ENCODE measurements at places on chromosomes 1 and 21.

DNA sequence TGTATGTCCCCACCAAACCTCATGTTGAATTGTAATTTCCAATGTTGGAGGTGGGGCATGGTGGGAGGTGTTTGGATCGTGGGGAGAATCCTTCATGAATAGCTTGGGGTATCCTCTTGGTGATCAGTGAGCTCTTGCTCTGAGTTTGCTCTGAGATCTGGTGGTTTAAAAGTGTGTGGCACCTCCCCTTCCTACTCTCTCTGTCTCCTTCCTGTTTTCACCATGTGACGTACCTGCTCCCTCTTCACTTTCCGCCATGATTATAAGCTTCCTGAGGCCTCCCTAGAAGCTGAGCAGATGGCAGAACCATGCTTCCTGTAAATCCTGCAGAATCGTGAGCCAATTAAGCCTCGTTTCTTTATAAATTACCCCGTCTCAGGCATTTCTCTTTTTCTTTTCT lies 40.0 kb upstream of the OSBPL9 start:
- DNase-seq = no peak

- DNase-seq = no peak
These were observed 3.4 kb upstream of the NVL start for GRCh38 chr1:224333309-224333926.

GRCh38 chr1:36137776-36138175 lies 11.5 kb downstream of the TRAPPC3 start:
- no peak for DNase-seq

DNA sequence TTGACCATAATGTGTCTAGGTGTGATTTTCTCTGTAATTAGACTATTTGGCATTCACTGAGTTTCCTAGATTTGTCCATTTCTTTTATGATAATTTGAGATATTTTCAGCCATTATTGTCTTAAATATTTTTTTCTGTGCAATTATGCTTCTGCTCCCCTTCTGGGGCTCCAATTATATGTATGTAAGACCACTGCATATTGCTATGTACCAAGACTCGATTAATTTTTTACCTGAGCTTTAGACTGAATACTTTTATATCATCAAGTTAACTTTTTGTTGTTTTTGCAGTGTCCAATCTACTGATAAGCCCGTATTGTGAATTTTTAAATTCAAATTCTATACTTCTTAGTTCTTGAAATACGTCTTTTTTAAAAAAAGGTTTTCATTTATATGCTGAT lies 5.1 kb upstream of the TAF1A start:
- no peak for DNase-seq

- no peak for DNase-seq
These were observed 27.2 kb upstream of the ITLN2 start for GRCh38 chr1:160981584-160982411.

GRCh38 chr1:182985876-182986275 lies 32.9 kb upstream of the SHCBP1L start:
- DNase-seq = no peak

DNA sequence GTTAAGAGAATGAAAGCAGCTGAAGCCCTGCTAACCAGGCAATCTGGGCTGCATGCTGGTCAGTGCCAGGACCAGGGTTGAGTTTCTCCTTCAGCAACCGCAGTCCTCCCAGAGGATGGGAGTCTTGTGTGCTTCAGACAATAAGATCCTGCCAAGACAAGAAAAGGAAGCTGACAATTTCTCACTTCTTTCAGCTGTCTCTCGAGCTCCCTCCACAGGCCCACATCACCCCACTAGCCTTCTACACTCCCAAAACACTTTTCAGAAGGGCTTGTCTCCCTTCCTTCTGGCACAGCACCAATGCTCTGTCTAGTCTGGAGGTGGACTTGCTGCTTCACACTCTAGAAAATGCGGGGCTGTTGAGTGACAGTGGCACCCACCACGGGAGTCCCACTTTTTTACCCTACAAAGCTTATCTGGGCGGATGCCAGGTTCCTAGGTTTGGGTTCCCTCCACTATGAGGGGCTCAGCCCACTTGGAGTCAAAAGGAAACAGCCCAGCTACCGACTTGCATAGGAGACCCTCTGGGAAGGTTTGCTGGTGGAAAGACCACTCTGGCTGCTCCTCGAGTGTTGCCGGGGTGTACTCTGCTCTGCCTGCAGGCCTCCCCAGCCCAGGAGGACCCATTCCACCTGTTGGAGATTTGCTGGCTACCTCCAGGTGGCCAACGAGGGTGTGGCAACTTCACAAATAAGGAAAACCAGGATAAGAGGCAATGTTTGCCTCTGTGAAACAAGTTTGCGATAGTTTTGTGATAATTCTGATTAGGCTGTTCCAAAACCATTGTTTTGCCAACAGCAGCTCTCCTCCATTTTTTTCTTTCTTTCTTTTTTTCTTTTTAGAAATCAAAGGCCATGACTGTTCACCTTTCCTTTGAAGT lies 68.9 kb downstream of the TENT5C start:
- DNase-seq = no peak

DNA sequence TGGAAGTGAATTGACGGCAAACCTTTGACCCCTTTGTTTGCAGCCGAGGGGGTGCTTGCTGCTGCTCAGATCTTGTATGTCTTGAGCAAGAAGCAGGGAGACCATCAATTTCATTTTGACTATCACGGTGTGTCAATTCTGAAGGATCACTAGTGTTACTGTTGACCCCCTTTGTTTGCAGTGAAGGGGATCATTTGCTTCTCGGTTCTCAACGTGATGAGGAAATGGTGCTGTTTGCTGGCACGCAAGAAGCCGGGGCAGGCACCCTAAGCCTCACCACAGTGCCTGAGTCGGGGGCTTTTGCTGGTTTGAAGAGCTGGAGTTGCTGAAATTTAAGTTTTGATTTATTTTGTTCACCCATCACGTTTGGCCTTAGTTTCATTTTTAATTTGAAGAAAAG lies 7.5 kb downstream of the RBM15 start:
- DNase-seq = no peak

GRCh38 chr1:189323091-189323490 lies 1154.6 kb downstream of the BRINP3 start:
- DNase-seq = no peak

DNA sequence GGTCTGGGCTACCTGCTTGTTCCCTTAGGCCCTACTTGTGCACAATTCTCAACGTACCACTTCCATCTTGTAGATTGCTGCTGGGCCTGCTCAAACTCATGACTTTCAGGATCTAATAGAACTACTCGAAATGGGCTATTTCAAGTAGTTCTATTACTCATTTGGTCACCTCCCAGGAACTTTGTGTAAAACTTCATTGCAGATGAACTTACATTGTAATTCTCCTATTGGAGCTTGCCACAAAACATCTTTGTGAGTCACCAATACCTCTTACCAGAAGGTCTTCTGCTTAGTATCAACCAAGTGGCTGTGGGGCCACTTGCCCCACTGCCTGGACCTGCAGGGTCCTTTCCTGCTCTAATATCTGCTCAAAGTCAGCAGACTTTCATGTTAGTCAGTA lies 10.7 kb upstream of the MYOCOS start:
- no peak for DNase-seq

GRCh38 chr1:154620751-154621150 lies 12.8 kb upstream of the ADAR start:
- no peak for DNase-seq

- no peak for DNase-seq
These were observed 12.4 kb downstream of the SLC19A2 start for GRCh38 chr1:169473347-169473746.
